Activated T-cell treated with anti-CD3 and anti-CD28 coated beads, Interleukin-2, amount 50 U/mL, for 4 hours (primary cell): ENCODE measurements at places on chromosomes 16 and 17. TPM values are rescaled to one million over a fixed set of nuclear protein-coding genes. Genes with fewer than 3 reads are reported as not detected.
A peak's percentile ranks its signal among the peaks of the same experiment; 100 is the strongest.

The CDH11 gene
- total RNA-seq, result 0.10 TPM

GRCh38 chr16:71421911-71422310, 19.9 kb downstream of the TLE7 start:
- DNase-seq, result no peak

- DNase-seq, result no peak
These were observed 1.3 kb upstream of the HELZ start for GRCh38 chr17:67246403-67246652.

DNA sequence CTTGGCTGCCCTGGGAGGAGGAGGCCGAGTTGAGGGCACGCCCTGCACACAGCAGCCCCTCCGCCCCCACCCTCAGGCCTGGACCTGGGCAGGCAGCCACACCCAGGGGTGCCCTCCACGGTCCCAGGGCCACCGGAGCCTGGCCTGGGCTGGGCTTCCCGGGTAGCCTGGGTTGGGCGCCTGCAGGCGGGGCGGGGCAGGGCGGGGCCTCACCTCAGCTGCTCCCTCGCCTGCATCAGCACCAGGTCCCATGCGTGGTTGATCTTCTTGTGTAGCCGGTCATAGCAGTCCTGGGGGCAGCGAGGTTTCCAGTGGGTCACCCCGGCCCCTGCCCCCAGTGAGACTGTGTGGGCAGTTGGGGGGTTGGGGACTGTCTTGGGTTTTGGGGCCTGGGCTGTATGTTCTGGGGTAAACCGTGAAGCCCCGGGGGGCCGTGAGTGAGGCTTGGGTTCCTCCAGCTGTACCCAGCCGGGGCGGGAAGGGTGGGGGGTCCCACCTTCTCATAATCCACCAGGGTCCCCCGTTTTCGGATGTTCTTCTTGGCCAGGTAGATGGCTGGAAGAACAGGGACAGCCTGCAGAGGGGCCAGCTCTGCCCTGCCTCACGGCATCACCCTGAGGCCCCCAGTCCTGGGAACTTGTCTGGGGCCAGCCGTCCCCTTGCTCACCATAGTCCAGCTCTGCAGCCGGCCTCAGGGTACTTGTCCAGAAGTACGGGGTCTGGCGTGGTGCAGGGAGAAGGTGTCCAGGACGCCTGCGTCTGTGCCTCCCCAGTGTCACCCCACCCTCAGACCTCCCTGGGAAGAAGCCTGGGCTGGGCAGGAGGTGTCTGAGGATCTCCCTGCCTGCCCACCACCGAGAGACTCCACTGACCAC, 2.0 kb downstream of the RGS11 start:
- DNase-seq, result no peak

DNA sequence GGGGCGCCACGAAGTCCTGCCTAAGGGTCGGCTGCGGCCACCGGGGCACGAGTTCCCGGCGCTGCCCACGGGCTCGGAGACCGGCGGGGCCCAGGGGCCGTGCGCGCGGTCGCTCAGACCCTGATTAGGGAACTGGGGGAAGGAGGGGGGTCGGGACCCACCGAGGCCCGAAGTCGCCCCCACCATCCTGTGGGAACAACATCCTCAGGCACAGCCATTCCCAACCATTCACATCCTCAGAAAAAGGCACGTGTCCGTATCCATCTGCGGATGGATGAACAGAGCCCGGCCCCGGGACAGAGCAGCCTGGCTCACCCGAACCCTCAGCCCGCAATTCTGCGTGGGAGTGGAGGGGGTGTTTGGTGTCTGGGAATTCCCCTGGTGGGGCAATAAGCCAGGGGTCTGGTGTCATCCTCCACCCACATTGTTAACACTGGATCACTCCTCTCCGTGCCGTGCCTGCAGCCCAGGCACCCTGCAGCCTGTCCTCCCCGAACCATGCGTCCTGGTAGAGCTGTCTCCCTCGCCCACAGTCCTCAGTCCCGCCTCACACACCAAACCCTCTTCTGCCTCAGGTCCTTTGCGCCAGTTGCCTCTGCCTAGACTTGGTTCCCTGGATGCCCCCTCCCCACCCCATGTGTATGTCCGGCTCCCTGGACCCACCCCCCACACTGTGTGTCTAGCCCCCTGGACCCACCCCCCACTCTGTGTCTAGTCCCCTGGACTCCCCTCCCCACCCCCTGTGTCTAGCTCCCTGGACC, 789 bp upstream of the CCDC57 start:
- peak; percentile 83 for DNase-seq

GRCh38 chr17:10628756-10629155, 28.4 kb downstream of the MYH3 start:
- no peak for DNase-seq

DNA sequence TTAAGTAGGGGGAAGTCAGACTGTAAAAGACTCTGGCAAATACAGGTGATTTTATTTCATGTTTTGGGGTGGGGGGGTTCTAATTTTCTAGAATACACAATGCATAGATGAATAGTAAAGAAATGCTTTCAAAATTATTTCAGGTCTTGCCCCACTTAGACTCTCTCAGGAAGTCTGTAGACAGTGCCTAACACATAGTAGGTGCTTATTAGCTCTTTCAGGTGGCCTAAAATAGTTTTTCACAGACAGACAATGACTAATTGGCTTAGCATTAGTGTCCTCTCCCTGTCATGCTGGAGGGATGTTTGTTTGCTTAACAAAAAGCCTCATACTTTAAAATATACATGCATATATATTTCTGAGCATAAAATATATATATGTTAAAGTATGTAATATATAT, 366.0 kb downstream of the SOX9 start:
- DNase-seq, result no peak

GRCh38 chr16:4852221-4852872, 5.1 kb downstream of the UBN1 start:
- no peak for DNase-seq

DNA sequence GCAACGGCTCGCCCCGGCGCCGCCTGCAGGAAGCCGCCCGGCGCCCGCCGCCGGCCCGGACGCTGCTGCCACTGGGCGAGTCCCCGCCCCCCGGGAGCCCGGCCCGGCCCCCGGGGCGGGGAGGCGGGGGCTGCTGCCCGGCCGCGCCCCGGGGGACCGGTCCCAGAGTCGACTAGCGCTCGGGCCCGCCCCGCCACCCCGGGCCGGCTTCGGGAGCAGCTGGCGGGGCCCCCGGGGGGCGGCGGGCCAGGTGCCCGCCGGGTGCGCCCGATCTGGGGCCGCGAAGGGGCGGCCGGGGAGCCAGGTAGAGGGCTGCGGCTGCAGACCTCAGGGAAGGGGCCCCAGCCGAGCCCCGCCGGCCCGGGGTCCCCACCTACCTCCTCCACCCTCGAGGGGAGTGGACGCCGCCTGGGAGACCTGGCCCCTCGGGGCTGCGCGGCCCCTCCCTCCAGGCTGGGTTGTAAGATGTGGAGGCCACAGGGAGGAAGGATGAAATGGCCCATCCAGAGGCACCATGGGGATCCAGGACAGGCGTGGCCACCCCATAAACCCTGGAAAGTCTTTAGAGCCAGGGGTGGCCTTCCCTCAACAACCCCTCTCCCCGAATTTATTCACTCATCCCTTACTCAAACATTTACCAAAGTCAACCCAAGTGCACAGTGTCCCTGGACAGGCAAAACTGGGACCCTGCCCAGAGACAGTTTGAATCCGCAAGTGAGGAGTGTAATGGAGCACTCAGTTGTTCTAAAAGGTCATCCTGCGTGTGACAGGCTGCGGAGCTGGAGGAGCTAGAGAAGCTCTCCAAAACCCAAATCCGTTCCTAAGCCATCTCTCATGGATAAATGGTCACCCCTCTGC, at the start of gene CDYL2:
Gene CDYL2, minus strand, starts transcription at position 73 of the 858 bp plus-strand sequence. CDS start 425 bp downstream, outside the sequence.
- peak; percentile 28 for DNase-seq

DNA sequence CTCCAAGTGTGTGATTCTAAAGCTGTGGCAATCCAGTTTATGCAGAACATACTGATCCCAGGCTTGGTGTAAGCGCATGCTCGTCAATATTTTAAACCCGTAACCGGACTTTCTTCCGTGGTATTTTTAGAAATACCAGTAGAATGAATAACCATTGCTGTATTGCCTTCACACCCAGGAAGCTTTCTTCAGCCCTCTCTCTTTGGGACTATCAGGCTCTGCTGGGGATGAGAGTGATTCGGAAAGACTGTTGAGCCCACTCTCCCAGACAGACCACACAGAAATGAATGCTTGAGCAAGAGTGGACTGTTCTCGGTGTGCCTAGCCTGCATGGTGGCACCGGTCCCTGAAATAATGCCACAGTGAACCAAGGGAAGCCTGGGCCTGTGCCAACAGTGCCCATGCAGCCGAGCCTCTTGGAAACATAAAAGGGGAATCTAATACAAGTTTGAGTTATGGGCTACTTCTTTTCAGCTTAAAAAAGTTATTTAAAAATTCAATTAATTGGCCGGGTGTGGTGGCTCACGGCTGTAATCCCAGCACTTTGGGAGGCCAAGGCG, 89.9 kb upstream of the ELAC2 start:
- no peak for DNase-seq

DNA sequence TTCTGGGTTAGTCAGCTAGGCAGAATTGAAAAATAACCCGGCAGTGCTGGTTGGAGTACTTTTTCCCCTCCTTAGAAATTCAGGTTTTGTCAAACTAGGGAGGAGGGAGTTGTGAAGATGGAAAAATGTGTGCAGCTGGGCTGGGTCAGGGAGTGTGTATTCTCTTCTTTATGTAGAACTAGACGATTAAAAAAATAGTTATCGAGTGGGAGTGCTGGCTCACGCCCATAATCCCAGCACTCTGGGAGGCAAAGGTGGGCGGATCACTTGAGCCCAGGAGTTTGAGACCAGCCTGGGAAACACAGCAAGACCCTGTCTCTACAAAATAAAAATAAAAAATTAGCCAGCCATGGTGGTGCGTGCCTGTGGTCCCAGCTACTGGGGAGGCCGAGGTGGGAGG, 106.4 kb downstream of the GNAO1 start:
- no peak for DNase-seq

GRCh38 chr17:58309918-58310259, 18.7 kb downstream of the TSPOAP1 start:
- no peak for DNase-seq

GRCh38 chr17:77935121-77935571, 23.4 kb upstream of the TNRC6C start:
- no peak for DNase-seq

- no peak for DNase-seq
These were observed 1.2 kb downstream of the HSDL1 start for GRCh38 chr16:84143784-84144199.

DNA sequence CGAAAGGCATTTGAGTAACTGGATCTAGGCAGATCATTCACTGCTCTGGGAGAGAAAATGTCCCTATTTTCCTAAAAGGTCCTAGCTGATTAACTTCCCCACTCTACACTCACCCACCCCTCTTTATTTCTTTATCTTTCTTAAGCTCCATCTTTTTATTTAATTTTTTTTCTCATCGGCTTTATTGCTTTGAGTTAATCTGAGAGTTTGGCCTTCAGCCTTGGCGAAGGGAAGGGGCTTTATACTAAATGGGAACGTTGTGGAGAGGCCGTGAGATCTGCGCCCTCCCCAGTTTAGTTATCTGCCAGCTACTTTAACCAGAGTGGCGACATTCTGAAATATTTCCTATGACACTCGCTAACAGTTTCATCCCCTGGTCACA, 882 bp upstream of the TOX3 start:
- DNase-seq, result no peak

GRCh38 chr17:1197781-1198490, 18.2 kb upstream of the ABR start:
- no peak for DNase-seq
